ENCODE measurements at places on chromosomes 5 and 9.
A peak's percentile ranks its signal among the peaks of the same experiment; 100 is the strongest.

- DNase-seq, result peak; percentile 27
Observed at GRCh38 chr5:42756606-42757601, at the start of gene CCDC152. CCDC152 (plus strand) TSS chr5:42756818; CDS start chr5:42759122, 2,304 bp downstream.

GRCh38 chr9:136723362-136723976 lies 11.1 kb downstream of the DIPK1B start:
- no peak for DNase-seq

GRCh38 chr5:35430381-35431162 lies 187.1 kb upstream of the SPEF2 start:
- DNase-seq, result no peak

DNA sequence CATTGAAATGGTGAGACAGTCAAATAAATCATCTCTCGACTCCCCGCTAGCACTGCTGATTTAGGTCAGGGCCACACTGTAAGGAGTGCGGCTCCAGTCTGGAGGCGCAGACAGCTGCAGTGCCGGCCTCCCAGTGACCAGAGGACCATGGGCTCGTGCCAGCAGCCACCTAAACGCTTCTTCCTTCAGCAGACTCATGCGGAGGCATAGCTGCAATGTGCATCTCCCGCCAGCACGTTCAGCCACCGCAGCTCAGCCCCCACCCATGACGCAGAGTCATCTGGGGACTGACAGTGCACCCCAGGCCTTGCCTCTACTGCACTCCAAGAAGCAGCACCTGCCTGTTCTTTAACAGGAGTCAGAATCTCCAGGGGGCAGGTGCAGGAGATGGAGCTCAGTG lies 13.6 kb upstream of the MAPK9 start:
- DNase-seq, result no peak

DNA sequence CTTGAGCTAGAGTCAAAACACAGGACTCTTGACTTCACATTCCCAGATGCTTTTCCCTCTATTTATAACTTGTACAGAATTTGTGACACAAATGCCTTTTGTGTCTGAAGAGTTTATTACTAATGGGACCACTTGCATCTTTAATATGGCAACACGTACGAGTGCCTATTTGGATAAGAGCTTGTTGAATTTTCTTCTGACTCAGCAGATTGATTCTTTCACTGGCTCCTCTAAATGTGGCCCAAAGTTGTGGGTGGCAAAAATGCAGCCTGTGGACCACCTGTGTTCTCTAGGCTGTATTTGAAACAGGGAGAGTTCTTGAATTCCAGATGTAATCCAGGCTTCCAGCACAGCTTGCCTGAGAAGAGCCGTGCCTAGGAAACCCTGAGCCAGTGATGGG lies 34.1 kb upstream of the ERCC6L2 start:
- no peak for DNase-seq

DNA sequence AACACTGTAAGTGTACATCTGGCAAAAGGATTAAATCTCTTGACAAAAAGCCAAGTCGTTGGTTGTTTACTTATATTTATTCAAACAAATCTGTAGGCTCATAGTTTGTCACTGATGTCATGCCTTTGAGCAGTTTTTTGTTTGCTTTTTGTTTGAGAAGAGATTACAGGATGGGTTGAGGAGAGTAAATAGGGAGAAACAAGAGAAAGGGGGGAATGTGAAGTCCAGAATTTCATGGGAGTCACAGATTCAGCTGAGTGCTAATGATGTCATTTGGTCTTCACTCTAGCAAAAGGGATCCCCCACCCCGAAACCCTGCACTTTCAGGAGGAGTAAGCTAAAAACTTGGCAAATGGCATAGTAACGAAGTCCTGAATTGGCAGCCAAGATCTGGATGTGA lies 337.4 kb downstream of the GLIS3 start:
- DNase-seq, result no peak

DNA sequence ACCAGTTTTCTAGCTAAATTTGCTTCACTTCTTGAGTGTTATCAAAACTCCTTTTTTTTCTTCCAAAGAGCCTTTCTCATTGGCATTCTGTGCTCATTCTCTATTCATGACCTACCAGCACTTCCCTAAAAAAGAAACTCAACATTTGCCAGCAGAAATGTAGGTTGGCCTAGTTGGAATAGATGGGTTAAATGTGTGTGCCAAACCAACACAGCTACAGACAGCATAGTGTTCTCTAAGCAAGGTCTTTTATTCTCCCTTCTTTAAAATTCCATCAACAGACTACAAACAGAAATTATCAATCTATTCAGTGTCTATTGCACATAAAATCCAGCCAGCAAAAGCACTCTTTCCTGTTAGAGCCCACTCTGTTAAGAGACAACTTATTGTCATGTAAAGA lies 255.8 kb upstream of the PUM3 start:
- DNase-seq, result no peak

DNA sequence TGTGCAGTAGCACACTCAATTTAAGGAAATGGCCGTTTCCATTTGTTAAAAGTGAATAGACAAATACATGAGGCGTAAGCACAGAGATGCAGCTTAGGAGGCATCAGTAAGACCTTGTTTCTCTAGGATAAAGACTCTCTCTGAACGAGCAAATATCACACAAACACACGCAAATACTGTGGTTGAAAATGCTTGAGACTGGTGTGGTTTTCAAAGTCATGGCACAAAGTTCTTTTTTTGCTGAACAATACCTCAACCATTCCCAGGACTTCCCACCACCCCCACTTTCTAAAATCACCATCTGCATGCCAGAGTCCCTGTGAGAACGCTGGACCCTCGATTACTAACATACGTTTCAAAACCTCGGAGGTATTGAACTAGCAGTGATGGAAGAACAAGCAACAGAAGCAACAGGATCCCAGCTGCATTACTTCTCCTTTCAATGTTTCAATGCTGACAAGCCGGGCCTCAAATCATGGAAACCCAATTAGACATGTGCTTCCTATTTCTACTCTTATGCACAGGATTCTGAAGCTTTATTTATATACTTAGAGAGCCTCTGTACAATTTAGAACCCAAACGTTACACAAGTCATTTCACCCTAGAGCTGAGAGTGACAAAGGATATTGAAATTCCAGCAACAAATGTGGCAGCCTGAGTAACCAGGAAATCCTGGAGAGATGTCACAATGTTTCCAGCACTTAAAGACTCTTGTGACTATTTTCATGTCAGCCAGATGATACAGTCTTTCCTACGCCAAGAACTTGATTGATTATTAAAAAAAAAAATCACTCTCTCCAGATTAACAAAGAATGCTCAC lies 63.9 kb downstream of the CDC14B start:
- DNase-seq, result no peak

GRCh38 chr5:8192840-8193239 lies 323.9 kb downstream of the MTRR start:
- no peak for DNase-seq

DNA sequence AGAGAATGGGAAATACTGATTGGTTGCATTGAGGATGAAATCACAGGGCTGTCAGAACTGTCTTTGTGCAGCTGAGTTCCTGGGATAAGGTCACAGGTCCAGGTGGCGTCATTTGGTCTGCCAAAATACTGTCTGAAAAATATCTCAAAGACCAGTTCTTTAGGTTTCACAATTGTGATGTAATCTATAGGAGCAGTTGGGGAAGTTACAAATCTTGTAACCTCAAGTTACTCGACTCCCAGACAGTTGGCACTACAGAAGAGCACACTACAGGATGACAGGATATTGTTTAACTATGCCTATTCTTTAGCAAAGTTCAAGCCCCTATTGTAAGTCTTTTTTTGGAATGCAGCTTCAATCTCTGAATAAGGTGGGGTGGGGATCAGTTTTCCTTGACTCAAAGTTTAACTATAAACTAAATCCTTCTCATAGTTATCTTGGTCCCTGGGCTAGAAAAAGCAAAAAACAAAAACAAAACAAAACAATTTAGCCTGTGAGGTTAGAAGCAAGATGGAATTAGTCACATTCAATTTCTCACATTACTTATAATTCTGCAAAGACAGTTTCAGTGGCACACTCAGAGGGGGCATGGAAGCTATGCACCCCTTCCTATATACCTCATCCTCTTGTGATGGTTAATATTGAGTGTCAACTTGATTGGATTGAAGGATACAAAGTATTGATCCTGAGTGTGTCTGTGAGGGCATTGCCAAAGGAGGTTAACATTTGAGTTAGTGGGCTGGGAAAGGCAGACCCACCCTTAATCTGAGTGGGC lies 276.0 kb downstream of the AUH start:
- DNase-seq, result no peak

DNA sequence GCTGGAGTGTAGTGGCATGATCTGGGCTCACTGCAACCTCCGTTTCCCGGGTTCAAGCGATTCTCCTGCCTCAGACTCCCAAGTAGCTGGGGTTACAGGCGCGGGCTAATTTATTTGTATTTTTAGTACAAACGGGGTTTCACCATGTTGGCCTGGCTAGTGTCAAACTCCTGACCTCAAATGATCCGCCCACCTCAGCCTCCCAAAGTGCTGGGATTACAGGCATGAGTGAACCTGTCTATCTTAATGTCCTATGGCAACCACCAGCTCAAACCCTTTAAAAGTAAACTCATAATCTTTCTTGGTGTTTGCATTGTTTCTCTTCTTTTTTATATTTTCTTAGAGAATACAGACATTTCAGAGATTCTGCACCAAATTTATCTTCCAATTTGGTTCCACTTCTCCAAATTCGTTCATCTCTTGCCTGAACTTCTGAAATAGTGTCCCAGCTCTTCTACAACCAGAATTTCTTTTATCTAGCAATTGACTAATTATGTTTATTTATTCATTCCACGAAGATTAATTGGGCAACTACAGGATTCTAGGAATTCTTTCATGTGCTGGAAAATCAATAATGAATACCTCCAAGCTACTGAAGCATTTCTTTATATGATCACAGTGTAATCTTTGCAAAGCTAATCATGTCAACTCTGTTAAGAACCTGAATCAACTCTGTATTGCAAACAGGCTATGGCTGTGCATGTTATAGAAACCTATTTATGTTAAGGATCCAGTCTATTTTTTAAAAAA lies 60.0 kb upstream of the TYRP1 start:
- DNase-seq, result no peak

GRCh38 chr5:164799391-164799790 lies 1294.0 kb downstream of the MAT2B start:
- no peak for DNase-seq

GRCh38 chr5:168006456-168007130 lies 284.9 kb upstream of the WWC1 start:
- DNase-seq, result no peak

DNA sequence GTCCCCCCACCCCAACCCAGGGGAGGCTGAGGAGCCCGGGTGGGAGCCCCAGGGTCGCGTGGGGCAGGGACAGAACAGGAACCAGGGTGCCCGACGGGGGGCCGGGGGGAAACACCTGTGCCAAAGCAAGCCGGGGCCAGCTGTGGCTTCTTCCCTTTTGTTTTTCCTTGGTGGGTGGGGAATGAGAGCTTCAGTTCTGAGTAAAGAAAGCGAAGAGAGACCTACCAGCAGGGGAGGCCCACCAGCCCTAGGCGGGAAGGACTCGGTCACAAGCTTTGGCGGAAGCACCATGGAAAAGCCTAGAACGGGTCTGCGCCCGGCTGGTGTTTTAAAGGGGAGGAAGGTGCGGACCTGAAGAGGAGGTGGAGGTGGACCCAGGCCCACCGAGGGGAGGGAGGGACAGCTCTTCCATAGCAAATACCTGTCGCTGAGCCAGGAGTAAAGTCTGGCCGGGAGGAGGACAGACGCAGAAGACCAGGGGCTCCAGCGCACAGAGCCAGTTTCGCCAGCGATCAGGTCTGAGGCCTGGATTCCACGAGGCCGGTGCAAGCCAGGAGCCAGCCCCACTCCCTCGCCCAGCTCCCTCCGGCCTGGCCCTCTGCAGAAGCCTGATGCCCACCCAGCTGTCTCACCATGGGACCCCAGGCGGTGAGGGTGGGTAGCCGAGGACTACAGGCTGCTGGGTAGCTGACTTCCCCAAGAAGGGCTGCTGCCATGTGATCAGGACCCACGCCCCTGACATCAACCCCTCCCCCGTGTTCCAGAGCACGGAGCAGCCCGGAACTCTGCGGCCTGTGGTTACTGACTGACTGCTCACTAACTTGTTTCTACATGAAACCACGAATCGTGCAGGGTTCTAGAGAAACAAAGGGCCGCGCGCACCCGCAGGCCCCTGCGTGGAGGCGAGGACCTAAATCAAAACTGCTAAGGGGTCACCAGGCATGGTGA lies 849 bp upstream of the MGAT1 start:
- DNase-seq, result no peak

DNA sequence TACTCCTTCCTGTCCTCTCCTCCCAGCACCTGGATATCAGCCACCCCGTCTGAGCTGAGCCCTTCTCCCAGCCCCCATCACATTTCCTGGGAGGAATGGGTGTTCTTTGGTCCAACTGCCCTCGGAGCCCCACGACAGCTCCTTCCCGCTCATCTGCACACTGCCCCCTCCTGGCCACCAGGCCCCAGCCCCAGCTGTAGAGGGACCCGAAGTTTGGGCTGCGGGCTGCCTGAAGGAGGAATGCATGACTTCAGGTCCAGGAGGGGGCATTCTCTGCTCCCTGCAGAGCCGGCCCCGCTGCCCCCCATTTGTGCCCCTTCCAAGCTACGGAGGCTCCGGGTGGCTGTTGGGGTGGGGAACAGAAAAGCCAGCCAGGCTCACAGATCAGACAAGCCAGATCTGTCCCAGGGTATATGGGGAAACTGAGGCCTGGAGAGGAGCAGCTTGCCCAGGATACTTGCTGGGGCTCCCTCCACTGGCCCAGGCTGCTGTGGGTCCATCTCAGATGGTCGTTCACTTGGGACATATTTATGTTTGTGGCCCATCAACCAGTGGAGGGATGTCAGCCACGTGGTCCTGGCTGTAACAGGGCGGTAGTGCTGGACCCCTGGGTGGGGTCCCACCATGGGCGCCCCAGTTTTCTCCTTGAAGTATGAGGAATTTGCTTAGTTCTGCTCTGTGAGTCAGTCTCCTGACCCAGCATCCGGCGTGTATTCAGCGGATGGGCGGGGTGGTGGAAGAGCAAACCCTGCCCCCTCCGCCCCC lies 33.1 kb downstream of the DAB2IP start:
- no peak for DNase-seq

GRCh38 chr9:37229882-37230482 lies 109.6 kb downstream of the ZCCHC7 start:
- DNase-seq, result no peak

DNA sequence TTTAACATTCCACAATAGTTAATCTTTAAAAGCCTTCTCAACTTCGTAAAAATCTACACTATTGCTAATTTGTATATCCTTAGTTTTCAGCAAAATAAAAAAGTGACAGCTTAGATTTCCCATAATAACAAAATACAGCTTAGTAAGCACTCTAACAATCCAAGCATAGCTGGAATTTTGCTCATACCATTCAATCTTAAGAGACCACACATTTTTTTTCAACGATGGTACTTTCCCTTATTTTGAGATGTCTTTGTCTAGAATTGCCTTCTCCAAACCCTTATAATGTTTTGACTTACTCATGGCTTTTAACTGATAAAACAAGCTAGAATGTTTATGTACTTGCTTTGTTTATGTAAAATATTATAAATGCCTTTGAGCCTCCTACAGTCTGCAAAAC lies 65.6 kb downstream of the HOMER1 start:
- peak; percentile 10 for DNase-seq

DNA sequence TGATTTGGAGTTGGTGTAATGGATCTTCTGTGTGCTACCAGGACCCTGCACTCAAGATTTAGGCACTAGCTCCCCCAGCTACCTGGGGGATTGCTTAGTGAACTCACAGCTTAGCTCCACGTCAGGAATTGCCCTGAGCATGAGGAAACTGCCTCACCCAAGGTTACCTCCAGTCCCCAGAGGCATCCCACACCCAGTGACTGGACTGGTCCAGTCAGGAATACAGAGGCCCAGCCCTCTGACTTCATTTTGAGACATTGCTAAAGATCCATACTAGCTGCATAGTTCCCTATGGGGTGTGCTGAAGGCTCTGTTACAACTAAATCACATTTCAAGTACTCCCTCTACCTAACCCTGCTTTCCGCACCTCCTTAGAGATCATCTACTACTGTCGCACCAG lies 364.7 kb downstream of the EFNA5 start:
- DNase-seq, result no peak
